ENCODE measurements at places on chromosomes 11 and 22.

GRCh38 chr11:77278595-77279506 lies 22.6 kb downstream of the GDPD4 start:
- DNase-seq = no peak

GRCh38 chr22:39474351-39475111 lies 17.7 kb downstream of the MGAT3 start:
- no peak for DNase-seq

DNA sequence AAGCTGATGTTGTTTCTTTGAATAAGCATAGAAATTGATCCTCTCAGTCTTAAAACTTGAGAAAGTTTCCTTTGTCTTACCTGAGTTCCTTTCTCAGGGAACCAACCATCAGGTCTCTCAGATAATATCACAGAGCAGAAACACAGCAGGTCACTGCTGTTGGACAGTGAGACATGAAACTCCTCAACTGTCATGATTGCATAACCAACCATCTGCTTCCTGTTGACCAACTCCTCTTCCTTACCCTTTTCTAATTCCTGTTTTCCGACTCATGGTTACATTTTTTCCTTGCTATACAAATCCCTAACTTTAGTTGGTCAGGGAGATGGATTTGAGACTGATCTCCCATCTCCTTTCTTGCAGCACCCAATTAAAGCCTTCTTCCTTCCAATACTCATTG lies 845.3 kb downstream of the FAM181B start:
- DNase-seq = no peak

DNA sequence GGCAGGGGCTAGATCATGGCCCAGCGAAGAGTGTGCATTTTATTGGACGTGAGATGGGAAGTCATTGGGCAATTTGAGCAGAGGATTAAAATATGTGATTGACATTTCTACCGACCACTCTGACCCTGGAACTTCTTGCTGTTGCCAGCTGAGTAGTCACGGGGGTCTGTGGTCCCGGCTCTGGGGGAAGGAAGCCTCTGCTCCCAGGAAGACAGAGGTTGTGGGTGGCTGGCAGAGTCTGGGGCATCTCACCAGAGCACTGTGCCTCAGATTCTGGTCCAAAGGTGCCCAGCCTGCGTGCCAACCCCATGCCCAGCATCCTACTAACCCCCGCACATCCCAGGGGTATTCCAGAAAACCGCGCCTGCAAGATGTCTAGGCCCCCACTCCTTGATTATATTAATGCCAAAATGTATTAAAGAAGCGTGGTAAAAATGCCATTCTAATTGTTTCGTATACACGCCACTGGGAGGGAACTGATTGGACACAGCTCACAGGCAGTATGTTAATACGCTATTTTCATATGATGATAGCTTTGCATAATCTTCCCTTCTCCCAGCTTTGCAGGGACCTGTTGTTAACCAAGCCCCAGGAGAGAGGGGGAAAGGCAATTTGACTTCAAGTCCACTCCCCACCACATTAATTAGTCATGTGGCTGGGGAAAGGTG lies 25.3 kb upstream of the LMO1 start:
- DNase-seq = no peak

DNA sequence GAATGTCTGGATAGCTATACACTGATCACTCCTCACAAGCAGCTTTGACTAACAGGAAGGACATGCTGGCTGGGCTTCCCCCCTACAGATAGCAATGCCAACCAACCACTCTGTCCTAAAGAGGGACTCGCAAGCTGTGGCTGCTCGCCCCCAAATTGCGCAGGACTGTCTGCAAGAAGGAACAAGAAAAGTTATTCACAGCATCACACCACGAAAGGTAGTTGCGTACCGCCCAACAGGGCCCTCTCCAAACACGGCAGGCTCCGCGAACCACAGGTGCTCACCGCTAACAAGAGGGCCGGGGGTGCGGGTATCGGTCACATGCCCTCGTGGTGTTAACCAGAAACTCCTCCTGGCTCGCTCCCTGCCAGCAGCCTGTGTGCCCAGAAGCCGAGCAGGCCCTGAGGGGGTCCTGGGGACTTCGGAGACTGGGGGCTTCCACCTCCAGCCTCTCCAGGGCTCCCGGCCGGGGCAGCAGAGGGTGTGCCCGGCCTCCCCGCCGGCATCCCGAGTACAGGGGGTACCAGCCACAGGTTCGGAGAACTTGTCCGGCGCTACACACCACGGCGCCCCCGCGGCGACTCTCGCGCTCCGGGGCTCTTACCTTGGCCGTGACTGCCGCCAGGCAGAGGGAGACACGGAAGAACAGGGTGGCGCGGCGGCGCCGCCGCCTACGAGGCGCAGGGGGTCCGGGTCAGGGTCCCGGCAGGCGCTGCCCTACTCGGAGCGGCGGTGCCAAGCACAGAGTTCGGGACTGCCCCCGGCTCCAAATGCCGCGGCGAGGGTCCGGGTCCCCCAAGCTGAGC lies 682 bp downstream of the LARGE1 start:
- DNase-seq = peak; percentile 64

GRCh38 chr22:32237906-32238305 lies 17.2 kb downstream of the SLC5A4 start:
- DNase-seq = no peak

- no peak for DNase-seq
Measured at GRCh38 chr22:46676479-46676878, 56.3 kb downstream of the GRAMD4 start.

DNA sequence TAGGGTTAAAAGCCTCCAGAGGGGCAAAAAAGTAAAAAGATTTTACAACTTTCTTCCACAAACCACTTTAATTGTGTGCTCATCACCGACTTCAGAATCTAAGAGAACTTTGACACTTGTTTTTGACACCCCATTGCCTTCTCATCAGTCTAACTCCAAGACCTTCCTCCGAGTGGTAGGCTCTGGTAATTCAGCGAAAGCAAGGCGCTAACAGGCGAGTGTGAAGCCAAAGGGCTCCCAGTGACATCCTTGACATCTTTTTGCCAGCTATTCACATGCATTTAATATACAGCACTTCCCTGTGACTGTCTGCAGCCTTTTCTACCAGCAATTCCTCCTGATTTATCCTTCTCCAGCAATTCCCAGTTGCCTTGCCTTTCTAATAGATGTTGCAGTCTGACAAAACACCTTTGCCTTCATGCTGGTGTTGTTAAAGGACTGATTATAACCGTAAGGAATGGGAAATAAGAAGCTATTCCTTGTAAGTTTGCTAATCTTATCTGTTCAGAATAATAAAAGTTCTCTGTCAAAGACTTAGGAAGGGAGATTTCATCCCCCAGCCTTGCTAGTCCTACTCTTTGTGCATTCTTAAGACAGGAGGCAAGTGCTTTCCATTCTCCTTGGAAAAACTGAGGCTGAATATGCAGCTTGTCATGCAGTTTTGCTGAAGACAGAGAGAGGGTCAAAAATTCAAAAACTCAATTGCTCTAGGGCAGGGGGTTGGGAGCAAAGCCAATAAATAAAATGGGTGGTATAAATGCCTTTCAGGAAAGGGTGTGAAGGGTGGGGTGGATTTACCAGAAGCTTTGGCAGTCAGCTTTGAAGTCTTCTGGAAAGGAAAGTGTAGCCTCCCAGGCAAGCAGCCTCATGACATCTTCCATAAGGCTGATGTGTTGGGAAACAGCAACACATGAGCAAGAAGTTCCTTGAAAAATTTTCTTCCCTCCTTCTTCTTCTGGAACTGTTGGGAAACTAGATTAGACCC lies 39.1 kb downstream of the SNX19 start:
- DNase-seq = no peak

DNA sequence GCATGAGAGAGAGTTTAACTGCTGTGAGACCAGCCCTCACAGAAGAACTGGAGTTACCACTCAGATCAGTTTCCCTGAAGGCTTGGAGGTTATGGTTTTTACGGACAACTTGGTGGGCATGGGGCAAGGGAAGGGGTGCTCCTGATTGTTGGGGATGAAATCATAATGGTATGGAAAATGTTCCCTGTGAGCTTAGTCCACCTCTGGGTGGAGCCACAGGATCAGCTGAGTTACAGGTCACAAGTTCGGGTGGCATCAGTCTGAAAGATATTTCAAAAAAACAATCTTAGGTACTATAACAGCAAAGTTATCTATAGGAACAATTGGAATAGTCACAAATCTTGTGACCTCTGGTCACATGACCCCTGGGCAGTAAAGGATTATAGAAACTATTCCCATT lies 162.9 kb downstream of the DLG2 start:
- no peak for DNase-seq

- no peak for DNase-seq
Measured at GRCh38 chr22:39627865-39628562, 57.5 kb downstream of the CACNA1I start.

GRCh38 chr11:104142698-104143097 lies 21.2 kb downstream of the PDGFD start:
- DNase-seq = no peak

GRCh38 chr22:37121887-37122591 lies 12.5 kb upstream of the TMPRSS6 start:
- DNase-seq = no peak

DNA sequence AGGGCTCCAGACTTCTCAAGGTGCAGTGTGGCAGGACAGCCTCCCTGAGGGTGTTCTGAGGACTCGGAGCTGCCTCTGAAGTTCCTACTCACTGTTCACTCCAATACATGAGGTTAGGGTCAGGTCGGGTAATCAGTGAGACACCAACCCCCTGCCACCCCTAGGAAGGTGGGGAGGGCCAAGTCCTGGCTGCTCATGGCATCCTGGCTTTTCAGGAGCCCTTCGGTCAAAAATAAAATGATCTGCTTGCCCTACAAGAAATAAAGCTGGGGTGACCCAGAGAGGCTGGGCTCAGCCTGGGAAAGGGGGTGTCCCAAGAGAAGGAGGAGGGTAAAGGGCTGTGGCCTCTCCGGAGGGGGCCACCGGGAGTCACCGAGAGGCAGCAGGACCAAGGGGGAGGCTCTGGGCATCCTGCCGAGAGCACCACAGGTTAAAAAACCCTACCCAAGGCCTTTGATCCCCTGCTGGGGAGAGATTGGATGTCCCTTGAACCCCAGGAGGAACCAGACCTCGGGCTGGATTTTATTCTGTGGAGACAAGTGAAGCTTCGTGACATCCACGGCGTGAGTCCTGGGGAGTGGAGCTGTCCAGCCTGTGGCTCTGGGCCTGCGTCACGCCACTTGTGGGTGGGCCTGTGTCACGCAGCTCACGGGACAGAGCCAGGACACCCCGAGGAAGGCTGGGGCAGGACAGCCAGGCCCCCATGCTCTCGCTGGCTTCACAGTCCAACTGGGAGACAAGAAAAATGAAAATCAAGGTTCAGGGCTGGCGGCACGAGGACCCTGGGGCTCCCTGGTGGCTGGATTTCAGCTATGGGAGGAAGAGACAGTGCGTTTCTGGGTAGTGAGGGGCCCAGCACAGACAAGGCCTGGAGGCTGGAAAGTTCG lies 102.2 kb upstream of the FGF3 start:
- DNase-seq = peak; percentile 24

DNA sequence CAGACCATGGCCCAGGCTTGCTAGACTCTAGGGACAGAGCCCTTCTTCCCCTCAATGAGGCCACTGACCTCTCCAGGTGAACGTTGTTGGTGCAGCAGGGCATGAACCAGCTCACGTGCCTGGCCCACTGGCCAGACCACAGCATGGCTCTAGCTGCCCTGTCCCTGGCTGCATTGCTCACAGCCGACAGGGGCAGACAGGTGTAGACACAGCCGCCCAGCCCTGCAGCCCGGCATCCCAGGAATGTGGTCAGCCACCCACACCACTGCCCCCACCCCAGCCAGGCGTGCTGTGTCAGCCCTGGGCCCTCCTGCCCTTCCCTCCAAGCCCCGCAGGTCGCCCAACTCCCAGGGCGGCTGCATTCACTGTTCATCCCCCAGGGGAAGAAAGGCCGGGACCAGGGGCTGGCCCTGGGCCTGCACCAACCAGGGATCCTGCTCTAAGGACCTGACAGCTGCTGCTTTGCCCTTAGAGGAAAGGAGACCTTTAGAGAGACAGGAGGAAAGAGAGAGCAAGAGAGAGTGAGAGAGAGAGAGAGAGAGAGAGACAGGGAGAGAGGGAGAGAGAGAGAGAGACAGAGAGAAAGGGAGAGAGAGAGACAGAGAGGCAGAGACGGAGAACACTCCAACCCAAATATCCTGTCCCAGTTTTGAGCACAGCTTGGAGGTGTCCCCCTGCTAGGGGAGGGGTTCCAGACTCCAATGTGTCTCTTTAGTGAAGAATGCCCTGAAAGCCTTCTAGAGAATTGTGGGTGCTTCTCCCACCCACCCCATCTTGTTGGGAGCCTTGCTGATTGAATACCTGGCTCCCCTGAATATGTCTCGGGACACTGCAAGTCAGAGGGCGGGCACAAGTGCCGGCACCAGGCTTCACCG lies 44.2 kb upstream of the LINC01488 start:
- DNase-seq = peak; percentile 84

- DNase-seq = no peak
Measured at GRCh38 chr22:50665738-50666137, 6.9 kb upstream of the SHANK3 start.

DNA sequence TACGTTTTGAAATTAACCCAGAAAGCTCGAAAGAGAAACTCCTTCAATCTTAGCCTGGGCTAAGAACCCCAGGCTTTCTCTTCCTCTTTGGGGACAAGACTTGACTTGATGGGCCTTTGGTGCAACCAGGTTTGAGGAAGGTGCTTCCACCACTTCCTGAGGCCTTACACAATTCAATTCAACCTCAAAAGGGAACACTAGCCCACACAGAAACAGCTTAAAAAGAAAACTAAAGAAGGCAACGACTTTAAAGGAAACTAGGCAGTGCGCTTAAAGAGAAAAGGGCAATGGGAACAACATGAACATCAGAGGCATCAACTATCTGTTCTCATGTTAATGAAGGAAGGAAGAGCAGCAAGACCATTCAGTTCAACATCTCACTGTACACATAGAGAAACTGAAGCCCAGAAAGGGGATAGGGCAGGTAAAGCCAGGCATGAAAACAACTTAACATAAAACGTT lies 24.8 kb downstream of the PAK1 start:
- no peak for DNase-seq

DNA sequence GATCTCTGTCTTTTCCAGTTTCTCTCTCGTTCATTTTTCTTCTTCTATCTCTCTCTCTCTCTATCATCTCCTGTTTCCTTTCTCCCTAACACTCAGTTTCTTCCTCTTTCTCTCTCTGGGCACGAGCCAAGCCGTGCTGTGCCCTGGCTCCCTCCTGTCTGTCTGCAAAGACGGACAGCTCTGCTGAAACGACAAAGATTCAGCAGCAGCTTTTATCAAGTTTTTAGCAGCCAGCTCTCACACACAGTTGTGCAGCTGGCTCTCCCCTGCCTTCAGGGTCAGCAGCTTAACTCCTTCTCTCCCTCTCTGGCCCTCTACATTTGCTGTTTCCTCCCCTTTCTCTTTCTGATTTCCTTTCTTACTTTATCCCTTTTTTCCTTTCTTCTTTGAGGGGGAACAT lies 352.0 kb upstream of the MPPED2 start:
- no peak for DNase-seq

DNA sequence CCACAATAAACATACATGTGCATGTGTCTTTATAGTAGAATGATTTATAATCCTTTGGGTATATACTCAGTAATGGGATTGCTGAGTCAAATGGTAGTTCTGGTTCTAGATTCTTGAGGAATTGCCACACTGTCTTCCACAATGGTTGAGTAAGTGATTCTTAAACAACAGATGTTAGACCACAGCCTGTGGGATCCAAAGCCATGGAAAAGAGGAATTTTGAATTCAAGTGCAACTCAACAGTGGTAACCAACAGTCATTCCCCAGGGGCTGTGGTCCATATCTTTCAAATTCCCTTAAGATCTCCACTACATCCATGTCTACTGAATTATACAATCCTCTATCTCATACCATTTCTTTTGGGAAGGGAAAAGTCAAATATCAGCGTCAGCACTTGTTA lies 321.5 kb downstream of the LARGE1 start:
- DNase-seq = no peak
